ENCODE measurements at places on chromosomes 7 and 10.

DNA sequence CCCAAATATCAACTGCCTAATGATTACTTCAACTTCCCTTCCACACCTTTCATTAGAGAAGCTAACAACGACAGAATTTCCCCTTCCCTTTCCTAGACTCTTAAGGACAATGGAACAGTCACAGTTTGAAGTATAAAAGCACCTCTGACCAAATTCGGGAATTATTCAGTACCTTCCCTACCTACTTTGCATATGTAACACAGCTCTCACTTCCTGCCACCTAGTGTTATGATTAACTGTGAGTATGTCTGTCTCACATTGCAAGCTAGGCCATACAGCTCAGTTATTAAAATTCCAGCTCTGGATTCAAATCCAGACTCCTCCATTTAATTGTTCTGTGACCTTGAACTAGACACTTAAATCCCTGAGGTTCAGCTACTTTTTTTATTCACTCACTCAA lies 44.8 kb upstream of the HPSE2 start:
- no peak for DNase-seq

GRCh38 chr10:43044961-43045621 lies 31.8 kb upstream of the RET start:
- DNase-seq: no peak

- no peak for DNase-seq
Measured at GRCh38 chr7:116776610-116777289, 85.6 kb upstream of the CAPZA2 start.

DNA sequence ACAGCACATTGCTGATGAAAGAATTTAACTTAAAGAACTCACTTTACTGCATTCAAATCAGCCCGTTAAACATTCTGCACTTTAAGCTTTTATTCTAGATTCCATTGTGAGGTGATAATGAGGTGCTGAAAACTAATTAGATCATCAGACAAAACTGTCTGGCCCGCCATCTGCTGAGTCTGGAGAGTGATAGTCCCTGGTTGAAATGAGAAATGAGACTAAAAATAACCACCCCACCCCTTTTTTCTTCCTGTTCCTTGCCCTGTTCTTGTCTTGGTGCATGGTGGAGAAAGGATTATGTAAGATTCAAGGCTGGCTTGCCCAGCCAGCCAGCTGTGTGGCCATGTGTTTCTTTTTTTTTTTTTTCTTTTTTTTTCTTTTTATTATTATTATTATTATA lies 277.0 kb upstream of the COBL start:
- DNase-seq: no peak

DNA sequence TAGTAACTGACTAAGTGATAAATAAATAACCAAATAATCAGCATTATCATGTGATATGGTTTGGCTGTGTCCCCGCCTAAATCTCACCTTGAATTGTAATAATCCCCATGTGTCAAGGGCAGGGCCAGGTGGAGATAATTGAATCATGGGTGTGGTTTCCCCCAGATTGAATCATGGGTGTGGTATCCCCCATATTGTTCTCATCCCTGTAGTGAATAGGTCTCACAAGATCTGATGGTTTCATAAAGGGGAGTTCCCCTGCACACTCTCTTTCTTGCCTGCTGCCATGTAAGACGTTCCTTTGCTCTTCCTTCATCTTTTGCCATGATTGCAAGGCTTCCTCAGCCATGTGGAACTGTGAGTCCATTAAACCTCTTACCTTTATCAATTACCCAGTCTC lies 72.1 kb upstream of the NRP1 start:
- no peak for DNase-seq

GRCh38 chr7:157520249-157520648 lies 183.4 kb downstream of the DNAJB6 start:
- no peak for DNase-seq

- no peak for DNase-seq
Measured at GRCh38 chr7:71477441-71477840, 345.5 kb downstream of the GALNT17 start.

GRCh38 chr10:93916257-93917063 lies 22.7 kb downstream of the SLC35G1 start:
- no peak for DNase-seq

GRCh38 chr7:22989643-22990587 lies 24.0 kb downstream of the HYCC1 start:
- no peak for DNase-seq

DNA sequence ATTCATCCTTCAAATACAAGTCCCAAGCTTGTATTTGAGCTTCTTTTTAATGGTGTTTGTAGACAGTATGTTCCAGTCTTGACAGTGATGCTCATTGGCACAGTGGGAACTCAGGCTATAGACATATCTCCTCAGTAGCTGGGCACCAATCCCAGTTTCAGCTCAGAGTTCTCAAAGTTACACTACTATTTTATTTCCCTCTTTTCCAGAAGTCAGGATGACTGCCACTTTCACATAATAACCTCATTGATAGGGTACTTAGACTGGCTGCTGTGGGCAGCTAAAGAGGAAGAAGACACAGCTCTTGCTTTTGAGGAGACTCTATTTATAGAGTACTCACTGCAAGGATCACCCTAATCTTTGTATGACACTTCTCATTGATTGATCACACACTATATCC lies 2.4 kb downstream of the GBF1 start:
- no peak for DNase-seq

Data from hypothalamus (tissue), 51 donors.